Left kidney (tissue), 8 donors: ENCODE measurements at places on chromosomes 2 and 18.

DNA sequence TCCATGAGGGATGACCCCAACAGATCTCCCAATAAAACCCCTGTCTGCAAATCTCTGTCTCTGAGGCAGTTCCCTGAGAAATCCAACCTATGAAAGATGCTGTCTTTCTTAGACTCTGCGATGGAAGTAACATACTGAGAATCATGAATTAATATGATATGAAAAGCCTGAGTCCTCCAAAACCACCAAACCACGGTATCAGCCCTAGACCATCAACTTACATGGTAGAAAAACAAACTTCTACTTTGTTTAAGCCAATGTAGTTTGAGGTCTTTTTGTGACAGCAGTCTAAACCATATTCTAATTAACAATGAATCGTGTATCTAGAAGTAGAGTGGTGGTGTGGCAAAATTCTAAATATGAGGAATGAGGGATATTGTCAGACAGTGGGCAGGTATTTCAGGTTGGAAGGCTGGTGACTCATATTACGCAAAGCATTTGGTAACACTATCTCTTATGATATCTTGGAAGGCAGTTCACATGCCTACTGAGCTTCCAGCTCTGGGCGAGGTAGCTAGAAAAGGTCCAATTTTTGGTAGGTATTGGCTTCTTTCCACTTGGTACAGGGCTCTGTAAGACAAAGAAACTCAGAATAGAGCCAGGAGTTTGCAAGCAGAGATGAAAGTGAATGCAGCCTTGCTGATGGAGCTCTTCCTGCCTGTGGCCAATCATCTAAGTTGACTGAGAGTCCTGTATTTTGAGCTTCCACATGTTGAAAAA, 215.8 kb downstream of the ZFP36L2 start:
- DNase-seq, result no peak

GRCh38 chr2:39719317-39719716, 53.6 kb downstream of the TMEM178A start:
- no peak for DNase-seq

- no peak for DNase-seq
These were observed 30.2 kb downstream of the MCFD2 start for GRCh38 chr2:46885376-46885775.

- peak; percentile 24 for DNase-seq
These were observed 76.5 kb downstream of the ROCK2 start for GRCh38 chr2:11267931-11268330.

DNA sequence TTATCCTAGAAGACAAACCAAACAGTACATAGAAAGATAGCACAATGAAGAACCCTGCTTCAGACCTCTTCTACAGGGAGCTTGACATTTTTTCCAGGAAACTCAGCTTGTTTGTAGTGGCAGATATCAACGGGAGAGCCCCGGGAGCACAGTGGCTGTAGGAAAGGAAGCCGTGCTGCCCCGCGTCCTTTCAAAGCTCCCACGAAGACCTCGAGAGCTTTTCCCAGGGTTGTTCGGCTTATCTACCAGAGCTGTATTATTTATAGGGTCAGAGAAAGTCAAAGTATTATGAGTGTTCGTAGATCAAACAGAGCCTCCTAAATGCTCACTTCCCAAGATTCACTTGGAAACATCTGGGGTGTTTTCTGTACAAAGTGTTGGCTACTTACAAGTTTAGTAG, 167.1 kb upstream of the COPS8 start:
- no peak for DNase-seq

DNA sequence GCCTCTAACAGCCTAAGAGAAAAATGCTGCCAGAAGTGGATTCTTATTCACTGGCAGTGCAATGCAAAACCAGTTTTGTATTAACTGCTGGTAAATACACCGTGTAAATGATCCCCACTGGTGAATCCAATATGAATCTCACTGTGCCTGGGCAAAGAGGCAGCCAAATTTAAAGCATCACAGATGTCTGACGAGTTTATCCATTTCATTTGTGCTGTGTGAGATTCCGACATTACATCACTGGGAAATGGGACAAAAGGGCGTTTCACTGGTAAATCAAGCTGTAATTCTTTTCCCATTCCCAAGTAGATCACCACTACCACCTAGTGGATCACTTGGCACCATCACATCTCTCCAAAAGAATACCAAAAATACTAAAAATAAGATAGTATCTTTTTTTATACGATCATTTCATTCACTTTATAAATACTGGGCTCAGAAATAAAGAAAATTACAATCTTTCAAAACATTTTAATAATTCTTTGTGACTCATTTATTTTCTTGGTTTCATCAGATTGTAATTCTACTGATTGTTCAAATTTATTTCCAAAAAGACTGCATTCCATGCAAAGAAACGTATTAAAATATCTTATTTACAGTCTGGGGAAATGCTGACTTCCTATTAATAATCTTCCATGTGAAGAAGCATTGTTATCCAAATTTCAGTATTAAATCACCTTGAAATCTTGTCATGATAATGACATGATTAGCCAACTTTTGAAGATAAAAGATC, 125.6 kb downstream of the GRB14 start:
- DNase-seq, result peak; percentile 27

GRCh38 chr2:68734688-68735525, at the start of gene ARHGAP25:
Gene ARHGAP25 (plus strand): TSS chr2:68734811. CDS start chr2:68735200, 389 bp downstream.
- no peak for DNase-seq

GRCh38 chr2:199982126-199982843, 26.9 kb downstream of the MAIP1 start:
- no peak for DNase-seq

GRCh38 chr2:19362094-19362754, 3.8 kb upstream of the OSR1 start:
- DNase-seq, result peak; percentile 46

GRCh38 chr2:43105586-43106558, 120.5 kb downstream of the ZFP36L2 start:
- DNase-seq, result no peak

GRCh38 chr2:205245652-205246051, 436.6 kb upstream of the NRP2 start:
- peak; percentile 12 for DNase-seq

- no peak for DNase-seq
These were observed 894 bp downstream of the SMAD7 start for GRCh38 chr18:48949606-48950535.

GRCh38 chr2:45263147-45263546, 253.9 kb upstream of the SIX2 start:
- DNase-seq, result no peak

DNA sequence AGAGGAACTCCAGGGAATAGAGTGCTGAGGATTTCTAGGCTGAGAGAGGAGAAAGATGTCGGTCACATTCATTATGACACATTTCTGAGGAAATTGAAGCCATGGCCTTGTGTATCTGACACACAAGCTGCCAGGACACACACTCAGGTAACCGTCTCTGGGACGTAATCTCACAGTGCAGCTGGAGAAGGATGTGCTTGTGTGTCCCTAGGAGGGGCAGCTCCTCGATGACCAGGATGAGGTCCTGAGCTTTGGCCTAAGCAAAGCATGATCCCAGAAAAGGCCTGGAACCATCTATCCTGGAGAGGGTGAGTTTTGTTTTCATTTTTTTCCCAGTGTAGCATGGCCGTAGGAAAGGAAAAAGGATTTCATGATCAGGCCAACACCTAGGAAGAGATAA, 102.2 kb downstream of the CAPN13 start:
- DNase-seq, result no peak

DNA sequence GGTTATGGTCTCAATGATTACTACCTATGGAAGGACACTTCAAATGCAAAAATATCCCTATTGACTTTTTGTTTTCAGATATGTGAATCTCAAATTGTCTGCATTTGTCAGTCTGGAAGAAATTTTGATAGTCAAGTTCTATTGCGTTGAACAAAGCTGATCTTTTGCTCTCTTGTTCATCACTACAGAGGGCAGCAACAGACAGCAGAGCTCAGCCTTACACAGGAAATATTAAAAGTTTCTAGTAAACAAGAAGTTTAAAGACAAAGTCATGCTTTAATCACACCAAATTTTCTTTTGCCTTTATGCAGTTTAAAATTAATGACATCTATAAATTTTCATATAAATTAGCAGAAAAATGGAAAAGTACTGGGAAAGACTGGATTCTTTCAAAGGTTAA, 617.5 kb downstream of the NR4A2 start:
- no peak for DNase-seq

DNA sequence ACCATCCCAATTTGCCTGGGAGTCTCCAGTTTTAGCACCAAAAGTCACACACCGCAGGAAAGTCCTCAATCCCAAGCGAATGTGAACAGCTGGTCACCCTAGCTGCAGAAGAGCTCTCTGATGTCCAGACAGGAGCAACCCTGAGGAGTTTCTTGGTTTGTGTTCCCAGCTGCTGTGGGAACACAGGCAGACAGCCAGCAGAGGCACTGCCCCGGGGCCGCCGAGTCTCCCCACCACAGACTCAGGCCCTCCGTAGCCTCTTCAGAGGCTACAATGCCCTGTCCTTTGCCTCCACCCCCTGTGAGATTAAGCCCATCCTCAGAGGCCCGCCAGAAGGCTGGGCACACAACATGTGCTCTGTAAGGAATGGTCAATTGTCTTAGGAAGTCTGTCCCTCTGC, 111.5 kb downstream of the TTC32 start:
- no peak for DNase-seq

DNA sequence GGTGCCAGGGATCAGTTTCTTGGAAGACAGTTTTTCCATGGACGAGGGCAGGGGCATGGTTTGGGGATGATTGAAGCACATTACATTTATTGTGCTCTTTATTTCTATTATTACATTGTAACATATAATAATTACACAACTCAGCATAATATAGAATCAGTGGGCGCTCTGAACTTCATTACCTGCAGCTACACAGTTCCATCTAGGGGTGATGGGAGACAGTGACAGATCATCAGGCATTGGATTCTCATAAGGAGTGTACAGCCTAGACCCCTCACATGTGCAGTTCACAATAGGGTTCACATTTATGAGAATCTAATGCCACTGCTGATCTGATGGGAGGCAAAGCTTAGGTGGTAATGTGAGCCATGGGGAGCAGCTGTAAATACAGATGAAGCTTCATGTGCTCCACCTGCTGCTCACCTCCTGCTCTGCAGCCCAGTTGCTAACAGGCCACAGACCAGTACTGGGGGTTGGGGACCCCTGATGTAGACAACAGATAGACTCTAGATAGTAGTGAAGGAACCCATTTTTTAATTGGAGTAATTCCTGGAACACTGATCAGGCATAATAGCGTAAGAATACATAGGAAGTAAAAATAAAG, 41.5 kb upstream of the MC4R start:
- DNase-seq, result no peak

- no peak for DNase-seq
These were observed 269.3 kb downstream of the GLI2 start for GRCh38 chr2:121004950-121005349.

- DNase-seq, result no peak
These were observed 5.1 kb upstream of the ASPRV1 start for GRCh38 chr2:69966496-69966895.

DNA sequence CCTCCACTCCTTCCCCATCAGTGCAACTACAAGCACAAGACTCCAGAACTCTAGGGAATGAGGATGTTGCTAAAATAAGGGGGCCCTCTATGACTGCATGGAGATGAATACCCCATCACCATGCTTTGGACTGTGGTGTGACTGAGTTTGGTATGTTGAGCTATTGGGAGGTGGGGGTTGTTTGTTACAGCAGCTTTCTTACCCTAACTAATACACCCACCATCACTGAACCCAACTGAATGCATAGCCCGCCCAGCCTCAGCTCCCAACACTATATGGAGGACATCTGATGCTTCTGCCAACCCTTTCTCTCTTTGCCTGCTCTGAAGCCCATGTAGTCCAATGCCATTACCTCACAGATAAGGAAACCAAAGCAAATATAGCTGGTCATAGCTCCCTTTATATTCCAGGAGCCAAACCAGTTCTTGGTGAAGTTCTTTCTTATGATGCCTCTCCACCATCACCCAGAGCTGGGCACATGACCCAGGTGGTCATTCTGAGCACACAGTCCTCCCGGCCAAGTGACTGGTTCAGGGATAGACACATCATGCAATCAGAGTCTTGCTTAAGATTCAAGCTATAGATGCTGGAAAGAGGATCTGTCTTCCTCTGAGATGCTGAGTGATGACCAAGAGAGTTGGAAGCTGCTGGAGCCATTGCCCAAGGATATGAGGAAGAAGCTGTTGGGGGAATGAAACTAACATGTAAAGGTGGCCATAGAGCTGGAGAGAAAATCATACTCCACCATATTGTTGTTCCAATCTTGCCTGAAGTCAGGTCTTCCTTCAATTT, 155.6 kb upstream of the HAAO start:
- no peak for DNase-seq

DNA sequence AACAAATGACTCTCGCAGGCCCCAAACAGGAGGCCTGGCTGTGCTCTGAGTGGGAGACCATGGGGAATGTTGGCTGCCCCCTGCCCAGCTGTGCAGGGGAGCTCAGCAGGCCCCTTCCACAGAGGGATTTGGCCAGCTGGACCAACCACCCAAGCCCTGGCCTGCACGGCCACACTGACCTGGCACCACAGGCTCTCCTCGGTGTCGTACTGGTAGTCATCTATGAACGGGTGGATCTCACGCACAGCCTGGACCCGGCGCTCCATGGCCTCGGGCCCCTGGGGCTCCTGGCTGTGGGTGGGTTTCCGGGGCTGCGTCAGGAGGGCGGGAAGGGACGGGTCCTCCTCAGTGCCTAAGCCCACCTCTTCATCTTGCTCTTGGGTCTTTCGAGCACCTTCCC, 74.5 kb downstream of the POLR1A start:
- DNase-seq, result no peak

DNA sequence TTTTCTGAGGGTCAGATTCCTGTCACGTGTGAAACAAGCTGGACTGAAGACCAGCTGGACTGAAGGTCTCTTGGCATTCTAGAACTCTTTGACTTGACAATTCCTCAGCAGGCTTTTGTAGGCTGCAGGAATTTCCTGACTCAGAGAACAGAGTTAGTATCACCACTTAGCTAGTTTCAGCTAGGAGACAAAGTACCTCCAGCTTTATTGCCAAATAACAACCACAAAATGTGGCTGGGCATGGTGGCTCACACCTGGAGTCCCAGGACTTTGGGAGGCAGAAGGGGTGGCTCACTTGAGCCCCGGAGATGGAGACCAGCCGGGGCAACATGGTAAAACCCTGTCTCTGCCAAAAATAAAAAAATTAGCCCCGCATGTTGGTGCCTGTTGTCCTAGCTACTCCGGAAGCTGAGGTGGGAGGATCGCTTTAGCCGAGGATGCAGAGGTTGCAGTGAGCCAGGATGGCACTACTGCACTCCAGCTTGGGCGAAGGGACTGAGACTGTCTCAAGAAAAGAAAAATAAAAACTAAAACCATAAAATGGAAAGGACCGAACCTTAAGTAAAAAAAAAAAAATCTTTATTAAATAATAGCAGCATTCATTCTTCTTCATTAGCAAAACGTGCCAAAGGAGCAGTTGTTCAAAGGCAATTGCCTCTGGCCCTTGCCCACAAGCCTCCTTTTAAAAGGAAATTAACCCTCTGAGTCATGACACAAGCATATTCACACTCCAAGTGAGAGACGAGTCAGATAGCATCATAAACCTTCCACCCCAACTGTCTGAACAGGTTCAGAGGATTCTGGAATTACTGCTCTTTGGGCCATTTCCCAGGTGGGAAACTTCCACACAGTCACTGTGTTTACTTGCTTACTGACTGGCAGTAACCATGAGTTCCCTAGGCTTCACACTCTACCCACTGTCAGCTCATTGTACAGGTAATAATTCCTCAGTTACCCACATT, 88.9 kb downstream of the MYL12B start:
- DNase-seq, result peak; percentile 8
